Stimulated activated CD8-positive, alpha-beta memory T cell treated with anti-CD3 and anti-CD28 coated beads, Interleukin-15, amount 100 ng/mL, for 4 hours (primary cell): ENCODE measurements at places on chromosomes 16 and 17.

GRCh38 chr16:77877712-77878347, 89.5 kb downstream of the VAT1L start:
- DNase-seq: no peak

GRCh38 chr17:27577884-27578717, 52.9 kb upstream of the LGALS9 start:
- no peak for DNase-seq

- no peak for DNase-seq
Observed at GRCh38 chr17:41910701-41911391, 7.9 kb downstream of the ACLY start.

- DNase-seq: no peak
Observed at GRCh38 chr17:1800712-1801111, 29.0 kb downstream of the SMYD4 start.

DNA sequence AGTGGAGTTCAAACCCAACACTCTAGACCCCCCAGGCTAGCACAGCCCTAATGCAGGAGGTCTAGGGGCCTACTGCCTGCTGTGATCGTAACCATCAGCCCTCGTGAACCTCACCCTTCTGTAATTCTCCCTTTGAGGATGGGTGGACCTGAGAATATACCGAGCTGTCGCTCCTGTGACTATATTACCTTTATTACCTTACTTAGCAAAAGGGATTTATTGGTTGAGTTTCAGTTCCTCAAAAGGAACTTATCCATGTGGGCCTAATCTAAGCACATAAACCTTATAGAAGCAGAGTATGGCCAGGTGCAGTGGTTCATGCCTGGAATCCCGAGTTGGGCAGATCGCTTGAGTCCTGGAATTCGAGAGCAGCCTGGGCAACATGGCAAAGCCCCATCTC, 19.2 kb upstream of the EMP2 start:
- no peak for DNase-seq

DNA sequence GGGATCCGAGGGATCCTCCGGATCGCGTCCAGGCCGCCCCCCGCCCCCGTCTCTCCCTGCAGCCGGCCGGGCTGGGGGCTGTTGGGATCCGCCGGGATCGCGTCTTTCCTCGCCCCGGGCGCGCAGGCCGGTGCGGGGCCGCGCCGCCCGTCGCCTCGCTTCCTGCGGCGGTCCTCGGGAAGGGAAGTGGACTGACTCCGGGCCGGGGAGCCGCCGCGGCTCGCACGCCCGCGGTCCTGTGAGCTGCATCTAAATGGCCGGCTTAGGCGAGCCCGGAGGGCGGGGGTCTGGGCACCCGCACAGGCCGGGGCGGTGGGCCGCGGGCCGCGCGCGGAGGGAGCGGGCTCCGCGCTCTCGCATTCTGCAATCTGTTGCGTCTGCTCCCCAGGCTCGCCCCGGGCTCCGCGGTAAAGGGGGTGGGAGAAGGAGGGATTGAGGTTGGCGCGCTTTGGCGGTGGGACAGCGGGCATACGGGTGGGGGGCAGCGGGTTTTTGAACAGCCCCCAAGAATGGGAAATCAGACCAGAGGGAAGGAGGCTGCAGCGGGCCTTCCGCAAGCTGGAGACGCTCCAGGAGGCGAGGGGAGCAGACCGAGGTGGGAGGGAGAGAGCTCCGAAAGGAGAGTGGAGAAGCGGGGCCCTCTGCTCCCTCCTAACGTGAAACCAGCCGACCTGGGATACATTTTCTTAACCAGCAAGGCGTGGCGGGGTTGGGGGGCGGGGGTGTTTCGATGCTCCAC, 2.2 kb downstream of the TMEM132E start:
- no peak for DNase-seq

DNA sequence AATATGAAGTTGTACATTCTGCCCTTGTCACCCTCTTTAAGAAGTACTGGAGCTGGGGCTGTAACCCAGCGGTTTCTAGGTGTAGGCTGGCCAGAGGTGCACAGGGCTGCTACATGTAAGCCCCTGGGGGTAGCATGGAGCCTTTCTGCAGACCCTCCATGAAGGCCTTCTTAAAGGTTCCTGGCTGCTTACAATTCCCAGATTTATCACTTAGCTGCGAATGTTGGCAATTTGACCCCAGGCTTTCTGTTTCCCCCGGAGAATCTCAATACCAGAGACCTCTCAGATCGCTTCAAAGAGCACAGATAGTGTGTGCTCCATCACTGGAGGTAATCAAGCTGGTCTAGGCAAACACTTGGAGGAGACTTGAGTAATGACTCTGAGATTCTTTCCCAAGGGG, 309.4 kb downstream of the CBLN1 start:
- DNase-seq: no peak

DNA sequence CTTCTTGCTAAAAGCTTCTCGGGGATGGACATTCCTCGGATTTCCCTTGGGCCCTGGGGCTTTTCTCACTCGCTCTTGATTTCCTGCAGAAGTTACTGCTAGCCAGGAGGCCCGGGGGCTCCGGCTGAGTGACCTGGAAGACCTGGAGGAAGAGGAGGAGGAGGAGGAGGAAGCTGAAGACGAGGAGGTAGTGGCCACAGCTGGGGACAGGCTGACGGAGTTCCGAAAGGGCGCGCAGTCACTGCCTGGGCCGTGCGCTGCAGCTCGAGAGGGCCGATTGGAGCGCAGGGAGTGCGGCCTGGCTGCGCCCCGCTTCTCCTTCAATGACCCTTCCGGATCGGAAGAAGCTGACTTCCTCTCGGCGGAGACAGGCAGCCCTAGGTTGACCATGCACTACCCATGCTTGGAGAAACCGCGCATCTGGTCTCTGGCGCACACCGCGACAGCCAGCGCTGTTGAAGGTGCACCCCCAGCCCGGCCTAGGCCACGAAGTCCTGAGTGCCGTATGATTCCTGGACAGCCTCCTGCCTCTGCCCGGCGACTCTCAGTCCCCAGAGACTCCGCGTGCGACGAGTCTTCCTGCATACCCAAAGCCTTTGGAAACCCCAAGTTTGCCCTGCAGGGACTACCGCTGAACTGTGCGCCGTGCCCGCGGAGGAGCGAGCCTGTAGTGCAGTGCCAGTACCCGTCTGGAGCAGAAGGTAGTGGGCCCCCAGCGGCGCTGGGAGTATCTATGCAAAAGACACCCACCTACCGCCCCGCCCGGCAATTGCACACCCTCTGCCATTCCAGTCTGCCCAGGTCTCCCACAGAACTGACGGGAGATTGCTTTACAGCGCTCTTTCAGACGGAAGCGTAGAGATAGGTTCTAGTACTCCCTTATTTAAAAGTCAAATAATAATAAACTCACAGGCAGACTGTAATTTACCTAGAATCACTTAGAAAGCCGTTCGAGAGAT, 4.9 kb downstream of the IRX6 start:
- no peak for DNase-seq

DNA sequence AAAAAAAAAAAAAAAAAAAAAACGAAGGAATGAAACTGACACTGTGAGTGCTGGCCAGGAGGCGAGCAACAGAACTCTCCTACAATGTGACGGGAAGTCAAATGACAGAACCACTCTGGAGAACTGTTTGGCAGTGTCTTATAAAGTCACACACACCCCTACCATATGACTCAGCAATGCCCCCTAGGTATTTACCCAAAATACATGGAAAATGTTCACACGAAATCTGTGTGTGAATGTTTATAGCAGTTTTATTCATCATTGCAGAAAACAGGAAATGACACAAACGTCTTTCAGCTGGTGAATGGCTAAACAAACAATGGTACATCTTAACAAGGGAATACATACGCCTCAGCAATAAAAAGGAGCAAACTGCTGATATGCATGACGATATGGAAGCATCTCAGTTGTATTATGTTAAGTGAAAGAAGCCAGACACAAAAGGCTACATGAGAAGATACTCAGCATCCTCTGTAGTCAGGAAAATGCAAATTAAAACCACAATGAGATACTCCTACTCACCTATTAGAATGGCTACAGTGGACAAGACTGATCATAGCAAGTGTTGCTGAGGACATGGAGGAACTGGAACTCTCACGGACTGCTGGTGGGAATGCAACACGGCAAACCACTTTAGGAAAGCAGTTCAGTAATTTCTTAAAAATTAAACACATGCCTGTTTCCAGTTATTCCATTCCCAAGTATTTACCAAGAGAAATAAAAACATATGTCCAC, 74.7 kb downstream of the TBC1D16 start:
- DNase-seq: no peak

GRCh38 chr17:39236981-39237441, 11.3 kb upstream of the STAC2 start:
- no peak for DNase-seq

GRCh38 chr17:65277576-65277975, 140.4 kb downstream of the RGS9 start:
- no peak for DNase-seq

DNA sequence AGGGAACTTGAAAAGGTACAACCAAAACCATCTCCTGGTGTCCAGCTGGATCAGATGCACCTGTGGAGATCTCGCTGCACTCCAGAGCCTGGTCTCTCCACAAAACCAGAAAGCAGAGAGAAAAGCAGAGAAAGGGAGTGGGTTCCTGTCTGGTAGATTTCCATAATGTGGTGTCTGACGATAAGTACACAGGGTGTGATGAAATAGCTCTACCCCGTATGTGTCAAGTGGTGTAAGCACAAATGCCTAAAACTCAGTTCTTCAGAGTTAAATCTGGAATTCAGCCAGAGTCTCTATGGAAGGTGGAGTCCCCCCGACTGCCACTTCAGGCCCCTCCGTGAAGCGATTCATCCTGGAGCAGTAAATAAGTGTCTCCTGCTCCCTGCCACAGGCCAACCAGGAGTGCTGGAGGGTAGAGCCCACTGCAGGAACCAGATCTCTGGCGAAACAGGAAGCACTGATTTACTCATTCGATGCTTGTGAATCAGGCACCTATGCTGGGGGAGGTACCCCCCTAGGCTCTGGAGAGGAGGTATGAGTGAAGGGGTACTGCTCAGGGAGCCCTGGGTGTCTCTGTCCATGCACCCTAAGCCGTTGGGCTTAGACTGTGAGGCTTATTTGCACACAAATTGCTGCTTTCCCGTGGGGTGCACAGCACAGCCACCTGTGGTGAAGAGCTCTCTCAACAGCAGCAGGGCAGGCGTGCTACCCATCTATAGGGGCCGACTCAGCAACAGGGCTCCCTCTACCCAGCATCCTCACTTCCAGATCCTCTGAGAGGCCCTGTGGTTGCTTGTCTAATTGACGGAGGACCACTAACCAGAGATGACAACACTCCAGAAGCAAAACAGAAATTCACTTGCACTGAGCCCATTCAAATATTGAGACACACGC, 97.1 kb upstream of the MYOCD start:
- no peak for DNase-seq

DNA sequence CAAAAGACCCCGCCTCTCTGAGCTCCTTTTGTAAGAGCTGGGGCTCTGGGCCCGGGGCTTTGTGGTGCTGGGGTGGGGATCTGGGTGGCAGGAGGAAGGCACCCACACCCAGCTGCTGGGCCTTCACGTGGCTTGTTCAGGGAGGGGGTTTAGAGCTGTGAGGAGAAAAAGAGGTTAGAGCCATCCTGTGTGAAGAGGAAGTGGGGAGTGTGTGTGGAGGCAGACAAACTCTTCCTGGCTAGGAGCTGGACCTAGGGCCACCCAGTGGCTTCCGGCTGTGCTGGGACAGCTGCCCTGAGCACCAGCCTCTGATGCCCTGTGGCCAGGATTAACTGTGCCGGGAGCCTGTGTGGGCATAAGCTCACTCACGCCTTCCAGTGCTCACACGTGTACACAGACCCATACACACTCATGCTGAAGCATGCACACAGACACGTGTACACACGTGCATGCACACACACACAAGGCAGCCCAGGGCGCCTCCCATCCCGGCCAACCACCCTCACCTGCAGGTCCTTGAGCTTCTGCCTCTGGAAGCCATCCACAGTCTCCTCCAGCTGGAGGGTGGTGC, 7.4 kb downstream of the CIBAR2 start:
- DNase-seq: peak; percentile 17

DNA sequence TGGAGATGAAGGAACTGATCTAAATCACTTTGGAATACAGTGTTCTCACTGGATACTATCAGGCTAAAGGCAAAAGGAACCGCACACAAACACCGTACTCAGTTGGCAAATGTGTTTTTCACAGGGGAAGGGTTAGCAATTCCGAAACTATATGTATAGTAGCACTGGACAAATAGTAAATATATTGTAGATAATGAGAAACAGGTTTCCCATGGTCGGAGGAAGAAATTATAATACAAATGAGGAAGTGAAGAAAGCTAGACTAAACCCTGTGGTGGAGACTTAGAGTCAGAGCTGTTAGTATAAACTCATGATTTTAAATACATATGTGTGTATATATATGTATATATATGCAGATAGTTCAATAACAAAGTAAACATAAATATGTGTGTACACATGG, 414.1 kb upstream of the SALL1 start:
- DNase-seq: no peak

- no peak for DNase-seq
Observed at GRCh38 chr16:81041696-81042095, 6.1 kb downstream of the ATMIN start.

DNA sequence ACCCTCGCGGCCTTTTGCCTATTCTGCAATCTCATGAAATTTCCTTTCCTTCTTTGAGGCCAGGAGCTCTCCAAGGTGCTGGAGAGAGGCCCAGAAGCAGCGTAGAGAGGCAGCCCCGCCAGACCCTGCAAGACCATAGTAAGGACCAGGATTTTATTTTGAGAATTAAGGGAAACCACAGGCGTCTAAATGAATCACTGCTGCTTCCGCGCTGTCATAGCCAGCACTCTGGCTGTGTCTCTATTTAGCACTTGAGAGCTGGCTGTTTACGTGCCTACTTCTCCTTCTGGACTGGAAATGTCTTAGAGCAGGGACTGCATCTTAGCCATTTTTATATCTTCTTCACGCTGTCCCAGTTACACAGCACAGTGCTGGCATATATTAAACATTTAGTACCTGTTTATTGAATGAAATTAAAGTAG, 37.6 kb upstream of the PIRT start:
- no peak for DNase-seq

DNA sequence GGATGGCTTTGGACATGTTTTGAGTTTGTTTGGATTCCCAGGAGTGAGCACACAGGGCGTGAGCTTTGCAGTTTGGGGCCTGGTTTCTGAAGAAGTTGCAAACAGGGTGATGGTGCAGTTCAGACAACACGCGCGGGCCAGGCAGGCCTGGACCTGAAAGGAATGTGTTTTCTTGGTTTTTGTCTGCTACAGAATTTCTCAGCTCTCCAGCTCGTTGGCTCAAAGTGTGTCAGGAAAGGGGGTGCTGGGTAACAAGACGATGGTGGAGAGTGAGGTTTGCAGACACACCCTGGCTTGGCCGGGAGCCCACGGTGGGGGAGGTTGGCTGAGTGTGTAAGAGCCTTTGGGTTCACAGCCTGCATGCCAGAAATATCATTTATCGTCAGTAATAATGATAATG, 82.3 kb downstream of the CMIP start:
- DNase-seq: no peak

DNA sequence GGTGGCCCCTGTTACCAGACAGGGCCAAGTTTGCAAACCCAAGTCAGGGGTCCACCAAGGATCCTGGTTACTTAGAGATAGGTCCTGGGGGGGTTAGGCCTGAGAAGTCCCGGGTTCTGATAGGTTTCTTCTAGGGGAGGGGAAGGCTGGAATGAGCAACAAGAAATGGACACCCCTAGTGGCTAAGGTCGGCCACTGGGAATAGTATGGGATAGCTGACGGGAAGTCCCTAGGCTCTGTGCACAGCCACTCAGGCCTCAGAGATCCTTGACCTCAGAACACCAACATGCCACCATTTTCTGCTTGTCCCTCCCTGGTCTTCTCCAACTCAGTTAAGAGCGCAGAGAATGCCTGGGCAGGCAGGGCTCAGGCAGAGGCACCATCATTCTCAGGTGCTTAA, 13.4 kb downstream of the TK2 start:
- DNase-seq: no peak
